Placental epithelial cell (primary cell): ENCODE measurements at places on chromosomes 6 and 20. TPM values are rescaled to one million over a fixed set of nuclear protein-coding genes. Genes with fewer than 3 reads are reported as not detected.

The OR2J1 gene
- not detected in 2 replicates for total RNA-seq

The PHF10 gene
- 15.8 and 16.9 TPM in 2 replicates for total RNA-seq

The SLC22A3 gene
- total RNA-seq, result 2.7 and 15.7 TPM in 2 replicates

The ADGRF4 gene
- 5.1 and 24.8 TPM in 2 replicates for total RNA-seq

The ADGRB3 gene
- 0.39 and 0.43 TPM in 2 replicates for total RNA-seq

The AHI1 gene
- total RNA-seq, result 8.1 and 13.7 TPM in 2 replicates

The BHLHE23 gene
- total RNA-seq, result 0.39 TPM in 1 of 2 replicates, not detected in the other

The TSHZ2 gene
- not detected in 2 replicates for total RNA-seq

The SCGN gene
- total RNA-seq, result not detected in 2 replicates

The SIRPD gene
- not detected in 2 replicates for total RNA-seq

The NKX2-2 gene
- total RNA-seq, result not detected in 2 replicates

The HLA-DQA2 gene
- total RNA-seq, result not detected in 2 replicates

The CST4 gene
- total RNA-seq, result not detected in 2 replicates

The TCF21 gene
- not detected in 2 replicates for total RNA-seq

The PHACTR1 gene
- total RNA-seq, result not detected in 2 replicates

The ACTL10 gene
- total RNA-seq, result 6.0 and 7.1 TPM in 2 replicates

The SUPT3H gene
- 19.4 and 28.3 TPM in 2 replicates for total RNA-seq

The MACROD2 gene
- 0.65 and 2.7 TPM in 2 replicates for total RNA-seq

The SLC26A8 gene
- not detected in 2 replicates for total RNA-seq

The UBE2C gene
- total RNA-seq, result 3.9 and 16.9 TPM in 2 replicates

The PHACTR3 gene
- 1.6 TPM in 1 of 2 replicates, not detected in the other for total RNA-seq

The YTHDF1 gene
- total RNA-seq, result 31.4 and 59.1 TPM in 2 replicates

The CRISP2 gene
- not detected in 2 replicates for total RNA-seq

The DEFB124 gene
- total RNA-seq, result not detected in 2 replicates

The VSTM2L gene
- total RNA-seq, result 20.4 and 61.3 TPM in 2 replicates

The GPR6 gene
- total RNA-seq, result not detected in 2 replicates

The SPTLC3 gene
- total RNA-seq, result 18.5 and 30.6 TPM in 2 replicates

The TRAM2 gene
- 31.8 and 68.8 TPM in 2 replicates for total RNA-seq

The ECHDC1 gene
- total RNA-seq, result 43.6 and 73.2 TPM in 2 replicates

The RIMS4 gene
- total RNA-seq, result under 0.01 TPM in 1 of 2 replicates, not detected in the other

The PACRG gene
- total RNA-seq, result 0.22 and 0.79 TPM in 2 replicates

The BFSP1 gene
- 2.6 and 7.5 TPM in 2 replicates for total RNA-seq

The SAMD3 gene
- total RNA-seq, result under 0.01 TPM in 1 of 2 replicates, not detected in the other

The UNC93A gene
- total RNA-seq, result not detected in 2 replicates

The EPPIN gene
- 0.11 TPM in 1 of 2 replicates, not detected in the other for total RNA-seq

The ACSS1 gene
- total RNA-seq, result 4.7 and 7.5 TPM in 2 replicates

The PNLDC1 gene
- 0.11 TPM in 1 of 2 replicates, not detected in the other for total RNA-seq

The CDH26 gene
- 0.79 and 1.4 TPM in 2 replicates for total RNA-seq

The SSTR4 gene
- total RNA-seq, result 0.43 and 3.5 TPM in 2 replicates
